D721Med (cell line): ENCODE measurements at places on chromosomes 7 and 10.

GRCh38 chr7:87426160-87426559, 49.3 kb downstream of the ABCB4 start:
- DNase-seq, result no peak

DNA sequence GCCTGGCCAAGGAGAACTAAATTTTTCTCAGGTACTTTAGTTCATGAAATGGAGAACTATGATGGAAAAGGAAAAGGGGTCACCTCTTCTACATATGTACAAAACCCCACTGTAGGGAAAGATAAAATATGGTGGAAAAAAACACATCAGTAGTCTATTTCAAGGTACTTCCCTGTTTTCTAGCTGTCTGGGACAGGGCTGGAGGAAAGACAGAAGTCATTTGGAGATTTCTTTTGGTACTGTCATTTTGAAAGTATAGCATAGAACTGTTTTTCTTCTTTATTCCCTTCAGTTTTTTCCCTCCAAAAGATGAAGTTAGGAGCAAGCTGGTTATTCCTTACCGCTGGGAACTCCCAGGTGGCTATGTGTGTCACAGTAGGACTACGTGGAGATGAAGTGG, 196.1 kb downstream of the DOCK4 start:
- DNase-seq, result no peak

- no peak for DNase-seq
Observed at GRCh38 chr7:151469281-151469680, 29.3 kb upstream of the CRYGN start.

- no peak for DNase-seq
Observed at GRCh38 chr10:62335326-62335725, 38.8 kb upstream of the ZNF365 start.

- DNase-seq, result no peak
Observed at GRCh38 chr7:105877736-105878135, 1.3 kb upstream of the ATXN7L1 start.

DNA sequence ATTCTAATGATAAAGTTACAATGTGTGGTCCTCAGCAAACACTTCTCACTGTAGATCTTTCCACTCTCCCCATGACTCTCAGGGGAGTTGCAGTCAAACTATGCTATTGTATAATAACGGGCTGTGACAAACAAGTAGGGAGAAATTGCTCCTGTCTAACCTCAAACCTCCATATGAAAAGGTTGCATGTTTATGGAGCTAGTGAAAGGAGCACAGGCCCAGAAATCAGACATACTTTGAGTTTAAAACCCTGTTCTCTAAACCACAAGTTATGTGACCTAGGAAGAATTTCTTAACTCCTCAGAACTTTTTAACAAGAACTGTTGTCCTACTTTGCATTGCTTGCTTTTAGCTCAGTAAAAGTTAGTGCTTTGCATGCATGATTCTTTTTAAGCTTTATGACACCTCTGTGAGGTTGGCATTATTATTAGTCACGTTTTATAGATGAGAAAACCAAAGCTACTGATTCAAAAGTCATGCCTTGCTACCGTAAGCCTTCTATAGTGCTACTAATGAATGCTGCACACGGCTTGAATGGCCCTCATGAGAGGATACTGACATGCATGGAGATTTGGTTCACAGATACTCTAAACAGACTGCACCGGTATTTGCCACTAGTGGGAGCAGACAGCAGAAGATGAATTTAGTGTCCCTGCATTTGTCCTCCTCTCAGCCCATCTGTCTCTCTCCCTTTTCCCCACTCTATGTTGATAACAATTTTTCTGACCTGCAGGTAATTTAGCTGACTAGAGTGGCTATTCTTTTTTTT, 129.5 kb upstream of the PCGF5 start:
- DNase-seq, result no peak

GRCh38 chr7:35694161-35694783, 663 bp downstream of the HERPUD2 start:
- DNase-seq, result no peak

- no peak for DNase-seq
Observed at GRCh38 chr10:14244801-14245211, 85.9 kb downstream of the FRMD4A start.

DNA sequence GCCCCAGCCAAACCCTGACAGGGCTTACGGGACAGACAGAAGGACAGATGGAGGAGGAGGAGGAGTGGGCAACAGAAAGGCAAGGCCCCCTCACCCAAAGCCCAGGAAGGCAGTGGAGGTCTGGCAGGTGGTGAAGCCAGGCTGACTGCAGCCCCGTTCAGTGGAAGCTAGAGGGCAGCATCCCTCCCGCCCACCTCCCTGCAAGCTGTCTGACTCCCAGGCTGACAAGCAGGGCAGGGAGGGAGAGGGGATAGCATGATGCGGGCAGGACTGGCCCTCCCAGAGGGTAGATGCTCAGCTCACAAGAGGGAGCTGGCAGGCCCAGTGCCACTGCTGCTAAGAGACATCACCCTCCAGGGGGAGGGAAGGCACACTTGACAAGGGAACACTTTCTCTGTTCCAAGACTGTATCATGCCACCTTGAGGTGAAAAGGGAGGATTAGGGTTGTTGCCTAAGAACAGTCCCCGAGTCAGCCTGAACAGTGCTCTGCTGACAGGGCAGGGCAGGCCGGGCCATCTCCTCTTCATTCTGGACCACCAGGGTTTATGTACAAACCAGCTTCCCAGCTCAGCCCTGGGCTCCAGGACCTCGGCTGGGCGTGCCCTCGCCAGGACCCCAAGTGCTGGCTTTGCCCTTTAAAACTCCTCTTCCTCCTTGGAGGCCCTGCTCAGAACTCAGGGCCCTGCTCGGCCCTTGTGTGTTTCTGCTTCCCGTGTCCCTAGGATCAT, 61.8 kb downstream of the RASGEF1A start:
- peak; percentile 59 for DNase-seq
